ENCODE measurements at places on chromosomes 7 and 10.

- peak; percentile 29 for DNase-seq
Observed at GRCh38 chr10:84267503-84268126, 22.8 kb downstream of the RGR start.

GRCh38 chr10:7202793-7203355 lies 208.0 kb downstream of the SFMBT2 start:
- no peak for DNase-seq

DNA sequence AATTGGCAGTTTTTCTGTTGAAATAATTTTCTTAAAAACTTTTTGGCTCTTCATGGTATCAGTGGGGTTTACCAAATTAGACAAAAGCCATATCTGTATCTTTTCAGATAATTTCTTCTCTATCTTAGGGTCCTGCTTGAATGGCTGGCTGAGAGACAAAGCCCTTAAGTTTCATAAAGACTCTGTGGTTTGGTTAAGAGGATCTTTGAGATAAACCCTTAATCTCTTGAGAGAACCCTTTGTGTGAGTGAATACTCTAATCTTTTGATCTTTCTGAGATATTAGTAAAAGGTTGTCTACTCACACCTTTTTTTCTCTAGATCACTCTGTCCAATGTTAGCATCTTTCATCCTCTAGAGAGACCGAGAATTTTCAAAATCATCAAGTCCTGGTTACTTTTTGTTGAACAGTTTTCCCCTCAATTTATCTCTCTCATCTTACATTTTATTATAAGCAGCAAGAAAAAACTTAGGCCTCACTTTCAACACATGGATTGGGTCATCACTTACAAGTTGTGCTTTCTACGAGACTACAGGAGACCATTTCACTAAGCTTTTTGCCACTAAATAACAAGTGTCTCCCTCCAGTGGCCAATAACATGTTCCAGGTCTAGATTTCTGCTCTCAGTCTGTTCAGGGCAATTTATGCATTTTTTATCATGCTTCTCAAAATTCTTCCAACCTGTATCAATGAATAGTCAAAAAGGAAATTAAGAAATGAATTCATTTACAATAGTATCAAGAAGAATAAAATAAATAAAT lies 28.4 kb downstream of the DNAJC9 start:
- no peak for DNase-seq

DNA sequence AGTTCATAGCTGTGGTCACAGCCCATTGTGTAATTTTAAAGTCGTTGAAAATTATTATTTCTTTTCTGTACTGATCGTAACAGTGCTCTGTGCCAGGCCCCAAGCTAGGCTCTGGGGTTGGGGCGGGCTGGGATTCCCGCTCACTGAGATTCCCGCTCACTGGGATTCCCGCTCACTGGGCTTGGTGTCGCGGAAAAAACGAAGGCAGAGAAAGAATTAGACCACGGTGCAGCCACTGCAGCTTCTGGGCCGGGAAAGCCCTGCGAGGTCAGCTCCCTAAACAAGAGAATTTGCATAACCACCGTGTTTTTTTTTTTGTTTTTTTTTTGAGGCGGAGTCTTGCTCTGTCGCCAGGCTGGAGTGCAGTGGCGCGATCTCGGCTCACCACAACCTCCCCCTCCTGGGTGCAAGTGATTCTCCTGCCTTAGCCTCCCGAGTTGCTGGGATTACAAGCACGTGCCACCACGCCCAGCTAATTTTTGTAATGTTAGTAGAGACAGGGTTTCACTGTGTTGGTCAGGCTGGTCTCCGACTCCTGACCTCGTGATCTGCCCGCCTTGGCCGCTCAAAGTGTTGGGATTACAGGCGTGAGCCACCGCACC lies 31.2 kb downstream of the FOXK1 start:
- DNase-seq = no peak

GRCh38 chr7:1781369-1781768 lies 111.3 kb downstream of the ELFN1 start:
- DNase-seq = no peak

DNA sequence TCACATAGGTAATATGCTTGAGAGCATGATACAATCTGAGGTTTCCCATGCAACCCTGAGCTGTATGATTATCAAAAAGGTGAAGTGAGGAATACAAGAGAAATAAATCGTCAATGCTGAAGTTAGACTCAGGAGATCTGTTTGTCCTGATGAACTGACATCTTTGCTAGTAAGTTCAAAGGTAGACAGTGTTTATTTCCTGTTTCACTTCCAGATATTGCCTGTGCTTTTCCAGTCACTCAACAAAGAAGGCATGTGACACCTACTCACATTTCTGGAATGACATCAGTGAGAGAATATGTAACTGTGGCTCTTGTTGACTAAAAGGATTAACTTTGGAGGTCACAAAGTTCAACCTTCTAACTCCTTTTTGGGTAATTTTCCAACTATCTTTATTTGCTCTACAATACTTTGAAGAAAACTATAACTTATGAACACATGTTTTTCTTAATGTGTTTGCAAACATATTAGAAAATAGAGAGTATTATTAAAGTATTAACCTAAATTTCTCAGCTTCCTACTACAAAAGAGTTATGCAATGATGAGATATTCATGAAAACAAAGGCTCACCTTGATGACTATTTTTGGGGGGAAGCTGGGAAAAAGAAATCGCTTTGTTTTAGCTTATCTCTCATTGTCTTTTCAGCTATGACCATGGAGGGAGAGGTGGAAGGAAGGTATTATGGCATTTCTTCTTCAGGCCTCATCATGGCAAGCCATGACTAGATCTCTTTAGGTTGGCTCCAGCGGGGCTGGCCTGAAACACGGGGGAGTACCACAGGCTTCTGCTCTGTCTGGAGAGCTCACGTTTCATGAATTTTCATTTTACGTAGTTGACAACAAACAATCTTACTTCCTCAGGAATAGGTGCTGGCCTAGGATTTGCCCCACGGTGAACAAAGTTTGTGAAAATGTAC lies 214.7 kb upstream of the SLC26A5 start:
- no peak for DNase-seq

DNA sequence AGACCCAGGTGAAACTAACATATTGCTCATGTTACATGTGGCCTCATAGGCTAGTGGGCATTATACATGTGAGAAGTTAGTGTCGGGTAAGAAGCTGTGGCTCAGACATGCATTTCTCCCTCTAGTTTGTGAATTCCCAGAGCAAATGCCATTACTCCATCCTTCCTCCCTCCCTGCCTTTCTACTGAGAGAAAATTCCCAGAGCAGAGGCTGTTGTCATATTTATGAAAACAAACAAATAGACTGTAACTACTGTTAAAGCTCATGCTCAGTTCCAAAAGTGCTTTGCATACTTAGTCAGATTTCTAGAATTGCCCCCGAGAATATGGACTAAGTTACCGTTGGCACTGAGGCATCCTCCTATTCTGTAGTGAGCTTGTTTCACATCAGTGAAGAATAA lies 29.0 kb downstream of the ZNRF2 start:
- DNase-seq = no peak

DNA sequence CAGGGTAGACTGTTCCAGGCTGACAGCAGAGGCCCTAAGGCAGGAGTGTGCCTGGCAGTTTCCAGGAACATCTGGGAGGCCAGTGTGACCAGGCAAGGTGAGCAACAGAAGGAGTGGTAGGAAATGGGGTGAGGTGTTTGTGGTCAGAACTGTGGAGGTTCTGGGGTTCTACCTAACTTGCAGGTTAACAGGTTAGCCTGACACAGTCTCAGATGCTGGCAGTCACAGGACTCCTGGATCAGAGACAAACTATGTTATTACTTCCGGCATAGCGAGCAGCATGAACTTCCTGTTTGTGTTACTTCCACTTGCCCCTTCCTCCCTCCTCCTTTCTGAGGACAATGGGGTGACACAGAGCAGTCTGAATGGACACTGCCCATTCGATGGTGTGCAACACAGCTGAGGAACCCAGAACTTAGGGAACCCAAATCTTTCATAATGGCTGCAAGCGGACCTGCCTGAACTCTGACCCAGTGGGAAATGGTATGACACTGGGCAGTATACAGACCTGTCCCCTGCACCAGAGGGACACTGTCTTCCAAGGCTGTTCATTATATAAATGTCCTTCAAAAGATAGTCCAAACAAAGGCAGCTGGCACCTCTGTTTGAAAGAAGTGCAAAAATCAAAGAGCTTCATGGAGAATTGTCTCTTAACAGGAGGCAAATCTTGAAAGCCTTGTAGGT lies 3.9 kb upstream of the SAR1A start:
- no peak for DNase-seq

DNA sequence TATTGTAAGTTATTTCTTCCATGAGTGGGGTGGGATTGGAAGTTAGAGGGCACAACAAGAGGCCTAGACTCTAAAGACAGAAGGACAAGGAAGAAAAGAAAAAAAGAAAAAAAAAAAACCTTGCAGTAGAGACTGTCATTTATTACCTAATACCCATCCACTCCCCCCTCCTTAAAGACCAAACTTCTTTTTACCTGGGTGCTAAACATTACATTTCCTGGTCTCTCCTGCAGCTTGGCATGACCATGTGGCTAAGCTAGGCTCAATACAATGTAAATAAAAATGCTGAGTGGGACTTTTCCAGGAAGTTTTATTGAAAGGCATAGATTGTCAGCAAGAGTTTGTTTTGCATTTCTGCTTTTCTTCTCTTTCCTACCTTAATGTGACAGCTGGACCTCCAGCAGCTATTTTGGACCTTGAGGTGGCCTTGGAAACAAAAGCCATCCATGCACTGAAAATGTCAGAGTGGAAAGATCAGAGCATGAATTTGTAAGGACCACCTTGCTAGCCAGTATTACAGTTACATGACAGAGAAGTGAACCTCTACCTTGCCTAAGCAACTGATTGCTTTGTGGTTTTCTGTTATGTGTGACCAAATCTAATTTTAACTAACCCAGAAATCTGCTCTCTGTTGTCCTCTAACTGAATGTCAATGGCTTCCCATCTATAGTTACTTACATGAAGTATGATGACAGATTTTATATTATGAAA lies 81.3 kb upstream of the SFMBT2 start:
- no peak for DNase-seq
